ENCODE measurements at places on chromosomes 7 and 10. TPM values are rescaled to one million over a fixed set of nuclear protein-coding genes. Genes with fewer than 3 reads are reported as not detected.

Gene UTF1
- not detected for total RNA-seq

Gene ITGA8
- total RNA-seq = not detected

Gene VAX1
- not detected for total RNA-seq

Gene GRM3
- total RNA-seq = not detected

Gene GHRHR
- not detected for total RNA-seq

Gene CNNM1
- total RNA-seq = 0.11 TPM

Gene EFCAB10
- total RNA-seq = 0.11 TPM

Data from articular chondrocyte of knee joint (primary cell).